ENCODE measurements at places on chromosomes 6 and 20.
A peak's percentile ranks its signal among the peaks of the same experiment; 100 is the strongest.

- DNase-seq, result no peak
- H3K27me3 ChIP-seq, result no peaks in the 10 kb centered on the region
- H3K4me3 ChIP-seq, result no peak overlapping the region
- H3K4me1 ChIP-seq, result no peaks in the 10 kb centered on the region
These were observed 25.6 kb upstream of the AHI1 start for GRCh38 chr6:135522965-135523692.

GRCh38 chr20:45034436-45034835 is 66.5 kb downstream of the KCNS1 start:
- H3K4me3 ChIP-seq, result no peak overlapping the region
- no peaks in the 10 kb centered on the region for H3K27me3 ChIP-seq
- H3K4me1 ChIP-seq, result peaks cover 8% of the 10 kb centered on the region
- no peak overlapping the region for H3K27ac ChIP-seq
- no peaks in the 10 kb centered on the region for H3K36me3 ChIP-seq
- DNase-seq, result no peak

DNA sequence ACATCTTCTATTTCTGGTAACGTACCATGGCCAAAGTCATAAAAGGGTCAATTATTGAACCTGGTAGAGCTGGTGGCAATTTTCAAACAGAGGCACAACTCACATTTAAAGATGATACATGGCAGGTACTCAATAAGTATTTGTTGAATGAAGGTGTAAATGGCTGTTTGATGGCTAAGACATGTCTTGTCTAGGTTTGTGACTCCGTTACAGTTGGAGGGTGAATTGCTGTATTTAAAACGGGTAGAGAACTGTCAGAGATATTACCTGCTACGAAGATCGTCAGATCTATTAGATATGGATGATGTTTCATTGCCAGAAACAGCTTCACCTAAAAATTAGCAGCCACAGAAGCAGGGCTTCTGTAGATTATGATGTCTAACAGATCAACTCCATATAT is 601.9 kb downstream of the PRKN start:
- no peak for DNase-seq
- no peak overlapping the region for H3K4me3 ChIP-seq
- no peaks in the 10 kb centered on the region for H3K4me1 ChIP-seq
- H3K27ac ChIP-seq, result no peak overlapping the region
- H3K36me3 ChIP-seq, result no peaks in the 10 kb centered on the region
- H3K27me3 ChIP-seq, result no peaks in the 10 kb centered on the region

DNA sequence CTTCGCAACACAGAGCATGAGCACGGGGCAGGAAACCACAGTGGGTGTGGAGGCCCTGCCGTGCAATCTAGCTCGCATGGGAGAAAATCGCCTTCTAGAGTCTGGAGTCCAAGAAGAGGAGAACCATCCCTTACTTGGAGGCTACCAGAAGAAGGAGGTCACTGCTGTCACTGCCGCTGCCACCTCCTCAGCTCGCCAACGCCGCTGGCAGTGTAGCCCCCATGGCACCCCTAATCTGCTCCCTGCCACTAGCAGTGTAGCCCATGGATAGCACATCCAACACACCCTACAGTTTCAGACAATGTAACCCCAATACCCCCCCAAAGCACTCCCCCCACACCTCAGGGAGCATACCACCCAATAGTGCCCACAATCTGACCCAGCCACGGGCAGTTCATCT is 438.0 kb upstream of the ZNF337 start:
- no peak overlapping the region for H3K27ac ChIP-seq
- DNase-seq, result no peak
- no peak overlapping the region for H3K4me3 ChIP-seq
- H3K27me3 ChIP-seq, result no peaks in the 10 kb centered on the region
- H3K36me3 ChIP-seq, result no peaks in the 10 kb centered on the region

DNA sequence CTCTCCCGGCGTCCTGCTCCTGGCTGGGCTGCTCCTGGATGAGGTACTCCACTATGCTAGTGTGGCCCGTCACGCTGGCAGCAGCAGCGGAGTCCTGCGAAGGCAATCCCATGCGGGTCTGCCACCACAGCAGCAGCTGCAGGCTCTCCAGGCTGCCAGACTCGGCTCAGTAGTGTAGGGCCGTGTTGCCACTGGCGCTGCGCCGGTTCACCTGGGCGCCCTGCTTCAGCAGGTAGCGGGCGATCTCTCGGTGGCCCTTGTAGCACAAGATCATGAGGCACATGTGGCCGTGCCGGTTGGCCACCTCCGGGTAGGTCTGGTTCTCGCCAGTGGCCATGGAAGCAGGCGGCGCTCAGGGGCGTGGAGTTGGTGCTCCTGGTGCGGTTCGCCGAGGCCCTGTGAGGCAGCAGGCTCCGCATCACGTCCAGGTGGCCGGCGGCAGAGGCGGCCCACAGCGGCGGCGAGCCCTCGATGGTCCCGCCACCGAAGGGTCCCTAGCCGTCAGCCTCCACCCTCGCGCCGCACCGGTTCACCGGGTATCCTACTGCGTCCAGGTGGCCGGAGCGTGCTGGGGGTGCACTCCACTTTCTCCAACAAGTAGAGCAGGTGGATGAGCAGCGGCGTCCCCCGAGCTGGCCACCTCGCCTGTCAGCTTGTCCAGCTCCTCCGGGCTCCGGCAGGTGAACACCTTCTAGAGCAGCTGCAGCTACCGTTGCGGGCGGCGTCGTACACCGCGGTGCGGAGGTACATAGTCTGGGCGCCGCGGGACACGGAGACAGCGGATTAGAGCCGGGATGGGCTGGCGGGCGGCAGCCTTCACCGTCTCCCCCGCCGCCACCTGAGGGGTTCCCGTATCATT is 19.8 kb downstream of the RFPL4B start:
- DNase-seq, result no peak
- H3K36me3 ChIP-seq, result no peaks in the 10 kb centered on the region
- H3K4me1 ChIP-seq, result no peaks in the 10 kb centered on the region
- H3K27ac ChIP-seq, result no peak overlapping the region
- no peaks in the 10 kb centered on the region for H3K27me3 ChIP-seq
- H3K4me3 ChIP-seq, result no peak overlapping the region

- peak overlapping the region; percentile 62 for H3K4me3 ChIP-seq
- DNase-seq, result no peak
- peaks cover 5% of the 10 kb centered on the region for H3K27me3 ChIP-seq
- H3K36me3 ChIP-seq, result no peaks in the 10 kb centered on the region
- peaks cover 15% of the 10 kb centered on the region for H3K4me1 ChIP-seq
These were observed 639 bp upstream of the CD24 start for GRCh38 chr6:106974999-106975737.

GRCh38 chr20:34525709-34526416 is 9.6 kb downstream of the DYNLRB1 start:
- H3K4me1 ChIP-seq, result peaks cover 45% of the 10 kb centered on the region
- H3K36me3 ChIP-seq, result peaks cover 38% of the 10 kb centered on the region
- no peaks in the 10 kb centered on the region for H3K27me3 ChIP-seq

GRCh38 chr6:111872401-111873177 is 663 bp downstream of the FYN start:
- peak overlapping the region; percentile 83 for H3K4me3 ChIP-seq
- no peak for DNase-seq
- peak overlapping the region; percentile 74 for H3K27ac ChIP-seq
- H3K36me3 ChIP-seq, result no peaks in the 10 kb centered on the region
- H3K4me1 ChIP-seq, result no peaks in the 10 kb centered on the region

DNA sequence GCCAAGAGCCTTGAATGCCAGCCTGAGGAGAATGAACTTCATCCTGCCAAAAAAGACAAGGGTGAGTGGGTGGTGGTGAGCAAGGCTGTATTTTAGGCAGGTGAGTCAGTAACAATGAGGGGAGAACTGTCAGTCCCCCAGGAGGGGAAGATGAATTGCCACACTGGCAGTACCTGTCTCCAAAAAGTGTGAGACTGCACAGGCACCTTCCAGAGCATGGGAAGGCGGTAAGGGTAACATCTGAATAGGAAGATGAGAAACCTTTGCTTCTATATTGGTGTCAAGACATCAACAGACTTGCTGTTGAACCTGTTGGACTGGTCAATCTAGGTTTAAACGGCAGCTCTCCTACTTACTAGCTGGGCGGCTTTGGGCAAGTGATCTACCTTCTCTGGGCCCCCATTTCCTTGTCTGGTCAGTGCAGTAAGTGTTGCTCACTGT is 30.9 kb downstream of the STK35 start:
- H3K4me3 ChIP-seq, result no peak overlapping the region
- no peaks in the 10 kb centered on the region for H3K27me3 ChIP-seq
- H3K4me1 ChIP-seq, result peaks cover 20% of the 10 kb centered on the region
- H3K36me3 ChIP-seq, result peaks cover under 1% of the 10 kb centered on the region
- peak overlapping the region; percentile 58 for H3K27ac ChIP-seq

- H3K27ac ChIP-seq, result peak overlapping the region; percentile 84
- H3K4me3 ChIP-seq, result no peak overlapping the region
- H3K27me3 ChIP-seq, result no peaks in the 10 kb centered on the region
- H3K36me3 ChIP-seq, result peaks cover 97% of the 10 kb centered on the region
These were observed 26.0 kb downstream of the PTGIS start for GRCh38 chr20:49541733-49542513.

- no peaks in the 10 kb centered on the region for H3K27me3 ChIP-seq
- no peaks in the 10 kb centered on the region for H3K4me1 ChIP-seq
- H3K4me3 ChIP-seq, result no peak overlapping the region
- no peak for DNase-seq
- H3K36me3 ChIP-seq, result no peaks in the 10 kb centered on the region
- no peak overlapping the region for H3K27ac ChIP-seq
These were observed 148.3 kb upstream of the RIN2 start for GRCh38 chr20:19609642-19610223.

- no peaks in the 10 kb centered on the region for H3K36me3 ChIP-seq
- DNase-seq, result no peak
- H3K4me1 ChIP-seq, result no peaks in the 10 kb centered on the region
- H3K27me3 ChIP-seq, result no peaks in the 10 kb centered on the region
- H3K4me3 ChIP-seq, result no peak overlapping the region
These were observed 38.7 kb upstream of the ECI2 start for GRCh38 chr6:4174042-4174441.

DNA sequence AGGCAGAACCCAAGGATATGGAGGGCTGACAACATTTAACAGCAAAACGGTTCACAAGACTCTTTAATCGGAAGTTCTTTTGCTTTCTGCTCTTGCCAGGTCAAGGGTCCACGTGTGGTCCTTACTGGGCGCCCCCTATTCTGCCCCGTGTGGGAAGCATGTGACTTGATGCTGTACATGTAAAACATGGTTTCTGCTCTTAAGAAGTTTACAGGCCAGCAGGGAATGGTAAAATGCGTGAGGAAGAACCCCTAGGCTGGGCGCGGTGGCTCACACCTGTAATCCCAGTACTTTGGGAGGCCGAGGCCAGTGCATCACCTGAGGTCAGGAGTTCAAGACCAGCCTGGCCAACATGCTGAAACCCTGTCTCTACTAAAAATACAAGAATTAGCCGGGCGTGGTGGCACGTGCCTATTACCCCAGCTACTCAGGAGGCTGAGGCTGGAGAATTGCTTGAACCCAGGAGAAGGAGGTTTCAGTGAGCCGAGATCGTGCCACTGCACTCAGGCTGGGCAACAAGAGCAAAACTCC is 19.3 kb downstream of the ZNF217 start:
- H3K27me3 ChIP-seq, result no peaks in the 10 kb centered on the region
- peaks cover 79% of the 10 kb centered on the region for H3K36me3 ChIP-seq
- H3K4me3 ChIP-seq, result no peak overlapping the region
